ENCODE measurements at places on chromosomes 2 and 18.
A peak's percentile ranks its signal among the peaks of the same experiment; 100 is the strongest.

- no peak for DNase-seq
Observed at GRCh38 chr18:10068766-10069567, 155.2 kb downstream of the VAPA start.

DNA sequence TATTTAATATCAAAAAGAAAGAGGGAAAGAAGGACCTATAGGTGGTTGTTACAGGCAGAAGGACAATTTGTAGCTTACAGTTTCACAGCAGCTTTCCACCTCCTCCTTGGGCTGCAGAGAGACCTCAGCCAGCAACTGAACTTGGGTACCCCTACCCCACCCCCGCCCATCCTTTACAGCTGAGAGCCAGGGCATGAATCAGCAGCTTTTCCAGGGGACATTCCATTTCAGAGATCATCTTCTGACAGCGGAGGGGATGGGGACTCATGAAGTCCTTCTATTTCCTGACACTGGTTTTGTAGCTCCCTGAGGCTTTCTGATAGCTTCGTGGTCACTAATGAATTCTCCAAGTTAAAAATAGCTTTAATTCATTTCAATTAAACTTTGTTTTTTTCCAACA lies 96.4 kb downstream of the ITGB1BP1 start:
- DNase-seq = no peak

- DNase-seq = no peak
Observed at GRCh38 chr2:153408710-153409385, 69.7 kb downstream of the RPRM start.

GRCh38 chr18:24913507-24914170 lies 438.3 kb downstream of the ZNF521 start:
- no peak for DNase-seq

GRCh38 chr2:229445501-229446211 lies 174.6 kb upstream of the PID1 start:
- no peak for DNase-seq

- no peak for DNase-seq
Observed at GRCh38 chr2:175449616-175450015, 268.1 kb upstream of the ATP5MC3 start.

DNA sequence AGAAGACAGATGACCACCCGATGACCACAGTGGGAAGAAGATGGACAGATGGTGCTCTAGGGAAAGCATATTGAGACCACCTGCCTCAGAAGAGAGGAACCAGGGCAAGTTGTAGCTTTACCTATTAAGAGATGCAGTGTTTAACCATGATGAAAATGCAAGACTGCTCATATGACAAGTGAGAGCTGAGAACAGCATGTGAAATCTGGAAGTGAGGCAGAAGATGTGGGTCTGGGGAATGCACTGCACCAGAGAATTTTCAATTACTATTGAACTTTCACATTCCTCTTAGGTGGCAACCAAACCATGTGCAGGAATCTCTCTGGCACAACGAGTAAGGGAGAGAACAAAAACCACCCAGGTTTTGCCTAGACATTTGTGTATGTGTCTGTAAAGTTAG lies 184.8 kb upstream of the CRIM1 start:
- DNase-seq = no peak

DNA sequence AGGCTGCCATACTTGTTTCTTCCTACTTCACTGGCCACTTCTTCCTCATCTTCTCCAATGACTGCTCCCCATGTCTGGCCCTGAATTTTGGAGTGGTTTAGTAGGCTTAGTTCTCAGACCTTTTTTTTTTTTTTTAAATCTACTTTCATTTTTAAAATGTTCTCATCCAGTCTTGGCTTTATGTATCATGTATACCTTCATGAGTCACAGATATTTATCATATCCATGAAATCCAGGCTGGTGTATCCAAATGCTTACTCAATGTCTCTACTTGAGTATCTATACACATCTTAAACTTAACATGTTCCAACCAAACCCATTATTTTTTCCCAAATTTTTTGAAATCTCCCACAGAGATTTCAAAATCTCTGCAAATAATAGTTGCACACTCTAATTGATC lies 26.3 kb upstream of the CFAP36 start:
- no peak for DNase-seq

DNA sequence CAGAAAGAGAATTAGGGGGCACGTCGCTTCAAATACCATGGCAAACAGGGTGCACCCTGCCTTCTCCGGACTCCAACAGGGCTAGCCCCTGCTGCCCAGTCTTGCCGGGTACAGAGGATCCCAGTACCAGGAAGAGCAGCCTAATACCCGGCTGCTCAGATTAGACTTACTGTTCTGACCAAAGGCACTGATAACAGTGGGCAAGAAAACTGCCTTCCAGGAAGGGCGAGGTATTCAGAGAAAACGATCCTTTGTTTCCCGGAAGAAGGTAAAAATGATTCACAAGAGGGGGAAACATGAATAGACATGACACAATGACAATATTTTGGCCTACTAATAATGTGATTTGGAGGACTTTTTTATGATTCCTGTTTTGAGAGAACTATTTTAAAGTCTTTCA lies 99.9 kb downstream of the SS18 start:
- no peak for DNase-seq

- no peak for DNase-seq
Observed at GRCh38 chr18:63138436-63139340, 180.9 kb downstream of the BCL2 start.

DNA sequence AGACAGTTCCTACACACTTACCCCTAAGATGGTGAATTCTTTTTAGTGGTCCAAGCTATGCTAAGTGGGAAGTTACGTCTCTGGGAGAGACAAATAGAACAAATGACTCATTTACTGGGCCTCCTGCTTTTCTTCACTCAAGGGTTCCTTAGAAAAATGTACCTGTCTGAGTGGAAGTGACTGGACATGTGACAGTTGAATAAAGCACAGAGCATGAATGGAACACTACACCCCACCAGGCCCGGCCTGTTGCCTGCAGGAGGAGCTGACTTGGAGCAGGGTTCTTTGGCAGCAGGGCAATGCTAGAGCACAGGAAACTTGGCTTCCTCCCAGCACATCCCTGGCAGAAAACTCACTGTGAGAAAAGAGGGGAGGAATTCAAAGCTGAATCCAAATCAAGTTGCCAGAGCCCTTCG lies 451.0 kb upstream of the SETBP1 start:
- DNase-seq = no peak

GRCh38 chr2:44061876-44062275 lies 66.1 kb upstream of the LRPPRC start:
- no peak for DNase-seq

GRCh38 chr2:143489145-143489544 lies 359.9 kb downstream of the ARHGAP15 start:
- DNase-seq = no peak

DNA sequence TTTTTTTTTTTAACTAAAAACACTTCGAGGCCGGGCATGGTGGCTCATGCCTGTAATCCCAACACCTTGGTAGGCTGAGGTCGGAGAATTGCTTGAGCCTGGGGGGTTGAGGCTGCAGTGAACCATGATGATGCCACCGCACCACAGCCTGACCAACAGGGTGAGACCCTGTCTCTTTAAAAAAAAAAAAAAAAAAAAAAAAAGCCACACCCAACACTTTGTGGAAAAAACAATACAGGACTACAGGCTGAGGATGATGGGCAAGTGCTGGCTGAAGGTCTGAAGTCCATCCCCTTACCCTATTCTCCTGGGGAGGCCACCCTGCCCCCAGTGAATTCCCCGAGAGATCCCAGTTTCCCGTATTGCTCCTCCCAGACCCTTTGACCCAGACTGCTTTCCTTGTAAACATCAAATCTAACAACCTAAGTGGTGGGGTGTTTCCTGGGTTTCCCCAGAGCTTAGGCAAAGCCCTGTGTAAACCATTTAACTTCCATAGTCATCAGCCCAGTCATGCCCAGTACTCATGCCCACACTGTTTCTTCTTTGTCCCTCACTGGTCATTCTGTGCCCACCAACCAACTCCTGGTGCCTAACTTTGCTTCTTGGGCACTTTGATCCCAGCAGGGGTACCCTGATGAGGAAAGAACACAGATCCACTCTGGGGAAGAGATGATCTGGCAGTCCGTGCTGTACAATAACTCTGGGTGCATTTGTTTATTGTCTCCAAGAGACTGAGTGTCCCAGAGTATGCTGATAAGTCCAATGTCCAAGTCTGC lies 5.8 kb upstream of the TMEM37 start:
- DNase-seq = no peak

- no peak for DNase-seq
Observed at GRCh38 chr2:177528351-177528933, 135.9 kb downstream of the AGPS start.

- DNase-seq = no peak
Observed at GRCh38 chr2:5666798-5667197, 25.4 kb upstream of the SOX11 start.

- DNase-seq = no peak
Observed at GRCh38 chr2:61233581-61233980, 71.6 kb downstream of the C2orf74 start.

GRCh38 chr2:202149155-202149762 lies 76.2 kb downstream of the KIAA2012 start:
- DNase-seq = no peak

GRCh38 chr2:102061962-102062795 lies 70.4 kb downstream of the IL1R2 start:
- DNase-seq = peak; percentile 18

DNA sequence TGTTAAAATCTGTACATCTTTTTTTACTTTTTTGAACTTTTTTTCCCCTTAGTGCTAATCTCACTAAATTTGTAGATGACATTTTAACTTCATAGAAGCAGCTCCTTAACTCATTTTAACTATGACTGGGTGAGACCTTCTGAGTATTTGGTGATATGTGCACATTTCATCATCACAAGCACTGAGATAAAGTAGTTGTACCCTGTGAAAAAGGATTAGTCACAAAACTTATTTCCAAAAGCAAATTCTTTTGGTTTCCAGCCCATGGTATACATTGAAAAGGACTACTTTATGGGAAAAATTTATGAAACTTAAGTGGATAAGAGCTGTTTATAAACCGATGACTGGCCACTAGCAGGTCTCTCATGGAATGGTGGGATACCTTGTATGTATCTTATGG lies 581.5 kb downstream of the PLCL1 start:
- no peak for DNase-seq

DNA sequence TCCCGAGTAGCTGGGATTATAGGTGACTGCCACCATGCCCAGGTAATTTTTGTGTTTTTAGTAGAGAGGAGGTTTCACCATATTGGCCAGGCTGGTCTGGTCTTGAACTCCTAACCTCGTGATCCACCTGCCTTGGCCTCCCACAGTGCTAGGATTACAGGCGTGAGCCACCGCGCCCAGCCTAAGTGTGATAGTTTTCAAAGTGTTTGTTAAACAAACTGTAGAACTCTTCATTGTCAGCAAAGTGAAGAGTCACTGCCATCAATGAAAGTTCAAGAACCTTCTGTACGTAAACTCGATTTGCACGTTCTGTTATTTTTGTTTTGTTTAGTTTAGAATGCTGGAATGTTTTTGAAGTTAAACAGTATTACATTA lies 18.0 kb upstream of the SOS1 start:
- no peak for DNase-seq

DNA sequence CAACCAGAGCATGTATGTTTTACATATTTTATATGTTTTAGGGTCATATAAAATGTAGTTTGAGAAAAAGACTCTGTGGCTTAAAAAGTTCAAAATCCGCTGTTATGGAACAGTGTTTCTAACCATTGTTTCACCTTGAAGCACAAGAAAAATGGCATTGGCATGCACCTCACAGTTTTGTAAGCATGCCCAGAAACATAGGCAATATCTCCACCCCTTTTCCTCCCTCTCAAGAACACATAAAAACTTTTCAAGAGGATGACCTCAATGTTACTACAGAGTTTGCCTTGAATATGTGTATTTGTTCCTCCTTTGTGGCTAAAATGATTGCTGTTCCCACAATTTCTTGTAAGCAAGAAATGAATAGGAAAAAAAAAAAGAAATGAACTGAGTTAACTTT lies 29.3 kb upstream of the SLC40A1 start:
- no peak for DNase-seq

GRCh38 chr2:15173501-15173900 lies 387.6 kb downstream of the NBAS start:
- peak; percentile 6 for DNase-seq

GRCh38 chr2:15279201-15279876 lies 281.8 kb downstream of the NBAS start:
- DNase-seq = no peak

DNA sequence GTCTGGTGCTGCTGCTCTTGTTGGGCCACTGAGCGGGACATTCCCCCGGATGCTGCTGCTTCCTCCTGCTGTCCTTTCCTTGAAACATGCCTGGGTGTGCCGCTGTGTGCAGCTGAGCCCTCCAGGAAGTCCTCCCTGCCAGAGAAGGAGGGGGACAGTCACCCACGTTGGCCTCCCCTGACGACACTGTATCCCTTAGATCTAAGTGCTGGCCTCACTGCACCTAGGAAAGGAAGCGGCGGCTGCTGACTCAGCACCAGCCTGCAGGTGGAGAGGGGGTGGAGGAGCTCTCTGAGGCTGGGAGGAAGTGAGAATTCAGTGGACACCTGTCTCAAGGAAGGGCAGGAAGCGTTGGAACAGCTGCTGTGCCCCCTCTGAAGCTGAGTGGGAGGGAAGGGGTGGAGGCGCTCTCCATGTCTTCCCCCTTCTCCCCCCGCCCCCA lies 239.8 kb downstream of the HAUS1 start:
- DNase-seq = peak; percentile 34

DNA sequence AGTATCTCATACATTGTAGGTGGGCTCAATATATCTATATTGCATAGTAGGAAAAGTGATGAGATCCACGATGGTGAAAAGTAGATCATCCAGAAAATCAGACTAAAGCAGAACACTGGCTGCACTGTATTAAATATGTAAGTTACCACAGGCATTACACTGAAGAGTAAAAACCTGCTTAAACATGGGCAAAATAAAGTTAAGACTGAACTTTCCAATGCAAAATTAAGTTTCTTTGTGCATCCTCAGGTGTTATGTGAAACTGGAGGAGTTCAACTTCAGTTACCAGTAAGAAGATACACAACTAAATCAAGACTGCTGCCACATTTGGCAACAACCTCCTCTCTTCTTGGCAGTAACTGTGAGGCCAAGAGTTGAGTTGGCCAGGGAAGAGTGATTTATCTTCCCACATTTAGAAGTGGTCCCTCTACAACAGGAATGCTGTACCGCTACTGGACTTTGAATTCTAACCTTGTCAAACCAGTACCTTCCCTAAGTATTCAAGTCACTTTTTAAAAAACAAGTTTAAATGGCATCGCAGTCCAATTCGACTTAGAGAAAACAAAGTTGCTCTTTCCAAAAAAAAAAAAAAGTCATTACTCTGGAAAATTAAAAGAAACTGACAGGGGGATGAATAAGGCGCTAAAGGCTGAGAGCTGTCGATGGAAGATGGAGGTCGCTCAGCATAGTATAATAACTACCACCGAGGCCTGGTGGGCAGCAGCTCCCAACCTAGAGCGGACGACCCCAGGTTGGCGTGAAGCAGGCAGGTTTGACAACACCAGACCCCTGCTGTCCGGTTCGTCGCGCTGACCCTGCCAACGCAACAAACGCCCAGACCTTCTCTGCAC lies 1.1 kb downstream of the MAP4K3 start:
- DNase-seq = no peak

DNA sequence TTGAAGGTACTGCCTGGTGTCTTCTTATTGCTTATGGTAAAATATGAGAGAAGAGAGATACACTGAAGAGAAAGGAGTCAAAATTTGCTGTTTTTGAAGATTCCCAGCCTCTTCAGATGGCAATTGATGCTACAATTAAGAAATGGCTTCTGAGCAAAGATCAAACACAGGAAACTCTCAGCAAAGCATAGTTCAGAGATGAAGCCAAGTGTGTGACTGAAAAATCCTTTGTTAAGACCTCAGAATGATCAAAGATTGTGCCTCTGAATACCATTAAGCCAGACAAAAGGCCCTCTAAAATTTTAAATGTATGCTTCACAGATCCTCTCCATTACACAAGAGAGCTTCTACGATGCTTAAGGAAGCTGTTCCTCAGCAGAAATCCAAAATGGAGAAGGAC lies 216.3 kb downstream of the UXS1 start:
- no peak for DNase-seq

All from activated CD4-positive, alpha-beta T cell treated with anti-CD3 and anti-CD28 coated beads for 24 hours (primary cell).